ENCODE measurements at places on chromosomes 12 and 14. TPM values are rescaled to one million over a fixed set of nuclear protein-coding genes. Genes with fewer than 3 reads are reported as not detected.

DNA sequence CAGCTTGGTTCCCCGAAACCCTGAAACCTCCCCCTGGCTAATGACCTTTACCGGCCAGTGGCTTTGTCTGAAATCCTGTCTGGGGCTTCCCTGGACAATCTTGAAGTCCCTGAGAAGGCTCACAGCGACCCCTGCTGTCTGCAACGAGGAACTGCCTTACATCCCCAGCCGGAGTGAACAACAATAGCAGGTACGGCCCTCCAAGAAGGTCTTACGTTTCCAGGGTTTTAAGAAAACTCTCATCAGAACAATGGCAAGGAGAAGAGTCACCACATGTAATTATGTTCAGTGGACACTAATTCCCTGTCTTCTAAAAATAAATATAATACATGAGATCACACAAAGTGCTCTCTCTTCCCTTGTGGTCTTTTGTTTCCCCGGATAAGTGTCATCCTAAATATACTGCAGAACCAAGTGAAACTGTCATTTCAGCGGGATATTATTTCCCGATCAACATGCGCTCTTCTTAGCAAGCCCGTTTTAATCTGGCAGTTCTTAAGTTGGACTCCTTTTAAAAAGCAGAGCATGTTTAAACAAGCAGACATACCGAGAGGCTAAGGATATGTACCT lies 53.3 kb downstream of the RBM19 start:
- no peak overlapping the region for H3K4me3 ChIP-seq
- H3K4me1 ChIP-seq: no peaks in the 10 kb centered on the region
- peak; percentile 86 for DNase-seq
- H3K36me3 ChIP-seq: no peaks in the 10 kb centered on the region
- H3K27me3 ChIP-seq: no peaks in the 10 kb centered on the region
- H3K27ac ChIP-seq: no peak overlapping the region

GRCh38 chr12:87991483-87991882 lies 37.7 kb downstream of the C12orf50 start:
- no peaks in the 10 kb centered on the region for H3K4me1 ChIP-seq
- DNase-seq: no peak
- no peak overlapping the region for H3K27ac ChIP-seq
- no peaks in the 10 kb centered on the region for H3K36me3 ChIP-seq

DNA sequence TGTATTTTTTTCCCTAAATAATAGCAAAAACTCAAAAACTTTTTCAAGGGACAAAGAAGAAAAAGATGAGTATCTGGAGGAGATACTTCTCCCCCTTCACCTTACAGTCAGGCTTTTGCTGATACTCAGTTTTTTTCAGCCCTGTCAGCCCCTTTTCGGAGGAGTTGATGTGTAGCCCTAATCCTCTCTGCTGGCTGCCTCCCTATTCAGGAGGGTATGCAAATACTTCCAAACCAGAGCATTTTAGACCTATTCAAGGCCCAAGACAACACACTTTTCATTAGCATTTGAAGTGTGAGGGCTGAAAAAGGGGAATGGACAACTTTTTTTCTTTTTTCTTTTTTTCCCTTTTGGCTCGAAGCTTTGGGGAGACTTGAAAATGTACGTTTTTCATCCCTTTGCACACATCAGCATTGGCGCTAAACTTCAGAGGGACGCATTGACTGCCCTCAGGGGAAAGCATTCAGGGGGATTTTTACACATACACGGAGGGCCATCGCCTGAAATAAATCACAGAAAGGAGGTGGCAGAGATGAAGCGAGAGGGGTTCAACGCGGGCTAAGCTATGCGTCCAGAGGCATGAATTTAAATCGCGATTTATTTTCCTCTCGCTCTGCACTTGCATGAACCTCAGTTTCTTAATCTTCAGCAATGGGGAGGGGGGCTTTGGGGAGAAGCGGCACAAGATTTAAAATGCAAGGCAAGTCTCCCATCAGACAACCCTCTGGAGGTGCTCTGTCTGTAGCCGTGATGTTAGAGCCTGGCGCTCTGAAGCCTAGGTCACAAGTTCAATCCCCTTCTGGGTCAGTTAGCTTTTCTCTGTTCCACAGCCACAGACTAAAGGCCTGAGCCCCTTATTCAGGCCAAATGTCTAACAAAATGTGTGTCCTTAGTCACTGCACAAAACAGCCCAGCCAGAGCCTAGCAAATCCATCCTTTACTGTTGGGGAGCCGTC lies 86.3 kb downstream of the ASCL1 start:
- no peaks in the 10 kb centered on the region for H3K36me3 ChIP-seq
- no peaks in the 10 kb centered on the region for H3K4me1 ChIP-seq
- no peak overlapping the region for H3K4me3 ChIP-seq
- H3K27me3 ChIP-seq: no peaks in the 10 kb centered on the region
- no peak for DNase-seq

The OR4K1 gene
- not detected for polyA plus RNA-seq

DNA sequence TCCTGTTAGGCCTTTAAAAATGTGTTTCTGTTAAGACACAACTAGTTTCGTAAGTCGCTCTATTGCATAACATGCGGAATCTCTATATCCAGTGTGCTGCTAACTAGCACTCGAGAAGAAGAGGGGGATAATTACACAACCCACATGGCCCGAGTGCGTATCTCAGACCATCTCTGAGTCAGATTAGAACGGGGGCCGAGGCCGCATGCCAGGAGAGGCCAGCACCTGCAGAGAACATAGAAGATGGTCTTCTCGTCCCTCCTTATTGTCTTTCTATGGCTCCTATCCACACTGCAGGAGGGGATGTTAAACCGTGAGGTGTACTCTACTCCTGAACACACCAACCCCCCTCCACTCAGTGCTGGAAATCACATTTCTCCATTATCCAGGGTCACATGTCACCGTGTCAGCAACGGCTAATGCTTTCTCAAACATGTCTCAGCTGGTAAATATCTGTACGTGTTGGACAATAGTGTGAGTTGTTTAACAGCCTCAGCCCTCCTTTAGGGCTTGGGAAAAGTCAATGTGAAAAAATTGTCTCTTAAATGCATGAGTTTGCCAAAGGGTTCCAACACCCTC lies 56.3 kb downstream of the CCDC88C start:
- no peaks in the 10 kb centered on the region for H3K27me3 ChIP-seq
- H3K36me3 ChIP-seq: no peaks in the 10 kb centered on the region
- no peak overlapping the region for H3K27ac ChIP-seq
- H3K4me3 ChIP-seq: no peak overlapping the region
- H3K4me1 ChIP-seq: no peaks in the 10 kb centered on the region
- no peak for DNase-seq

The OLR1 gene
- 5.9 TPM for polyA plus RNA-seq

DNA sequence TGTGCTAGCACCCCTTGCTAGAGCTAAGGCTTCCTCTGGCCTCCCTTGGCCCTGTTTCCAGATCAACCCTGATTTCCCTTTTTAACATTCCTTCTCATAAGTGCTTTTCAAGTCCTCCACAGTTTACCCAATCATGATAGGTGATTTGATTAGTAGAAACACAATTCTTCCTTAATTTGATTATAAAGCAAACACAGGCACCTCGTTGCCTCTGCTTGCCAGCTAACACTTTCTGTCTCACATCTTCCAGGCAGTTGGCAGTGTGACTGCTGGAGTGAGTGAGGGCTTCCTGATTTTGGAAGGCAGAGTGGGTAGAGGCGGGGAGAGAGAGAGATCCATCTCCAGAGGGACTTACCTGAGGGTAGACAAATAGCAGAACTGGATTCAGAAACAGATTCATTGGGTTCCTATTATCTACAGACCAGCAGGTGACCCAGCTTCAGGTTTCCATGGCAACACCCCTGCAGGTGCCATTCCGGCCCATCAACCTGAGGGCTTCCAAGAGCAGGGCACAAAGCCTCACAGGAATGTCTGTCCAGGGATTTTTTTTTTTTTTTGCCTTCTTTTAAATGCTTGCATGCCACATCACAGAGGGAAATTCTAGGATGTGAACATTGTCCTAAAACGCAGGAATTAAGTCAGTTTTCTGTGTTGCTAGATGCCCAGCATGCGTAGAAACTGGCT lies 77.7 kb downstream of the PLXNC1 start:
- H3K4me3 ChIP-seq: no peak overlapping the region
- no peaks in the 10 kb centered on the region for H3K27me3 ChIP-seq
- H3K27ac ChIP-seq: no peak overlapping the region
- peaks cover 2% of the 10 kb centered on the region for H3K4me1 ChIP-seq

The NUP107 gene
- polyA plus RNA-seq: 40.3 TPM

DNA sequence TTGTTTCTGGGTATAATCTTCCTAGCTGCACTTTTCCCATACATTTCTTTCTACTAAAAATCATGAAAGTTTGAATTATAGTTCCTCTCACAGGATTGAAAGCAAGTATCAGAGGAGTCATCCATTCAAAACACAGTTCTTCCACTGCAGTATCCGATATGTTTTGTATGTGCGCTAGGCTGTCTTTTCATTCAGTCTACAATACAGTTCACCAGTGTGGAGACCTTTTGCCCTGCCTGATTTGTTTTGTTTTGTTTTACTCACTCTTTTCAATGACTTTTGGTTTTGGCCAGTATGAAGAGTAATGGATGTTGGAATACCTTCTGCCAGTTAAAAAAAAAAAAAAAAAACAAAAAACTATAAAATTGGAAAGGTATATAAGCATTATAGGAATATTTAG lies 91.4 kb downstream of the FGD4 start:
- DNase-seq: no peak
- peaks cover 8% of the 10 kb centered on the region for H3K4me1 ChIP-seq

The KRT6A gene
- 1.5 TPM for polyA plus RNA-seq

The KHNYN gene
- 27.9 TPM for polyA plus RNA-seq

The CDK2 gene
- 19.8 TPM for polyA plus RNA-seq

DNA sequence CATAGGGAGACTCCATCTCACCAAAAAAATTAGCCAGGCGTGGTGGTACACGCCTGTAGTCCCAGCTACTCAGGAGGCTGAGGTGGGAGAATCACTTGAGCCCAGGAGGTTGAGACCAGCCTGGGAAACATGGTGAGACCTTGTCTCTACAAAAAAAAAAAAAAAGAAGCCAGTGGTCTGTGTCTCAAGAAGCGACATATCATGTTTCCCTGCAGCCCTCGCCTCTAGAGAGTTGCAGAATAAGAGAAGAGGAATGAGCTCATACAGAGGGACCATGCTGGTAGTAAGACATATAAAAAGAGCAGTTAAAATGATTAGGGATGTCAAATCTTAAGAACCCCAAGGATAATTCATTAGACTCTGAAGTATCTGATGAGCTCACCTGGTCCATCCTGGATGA lies 39.4 kb upstream of the BICDL1 start:
- H3K36me3 ChIP-seq: no peaks in the 10 kb centered on the region
- H3K4me3 ChIP-seq: no peak overlapping the region
- H3K27ac ChIP-seq: no peak overlapping the region
- H3K27me3 ChIP-seq: no peaks in the 10 kb centered on the region
- no peaks in the 10 kb centered on the region for H3K4me1 ChIP-seq
- no peak for DNase-seq

DNA sequence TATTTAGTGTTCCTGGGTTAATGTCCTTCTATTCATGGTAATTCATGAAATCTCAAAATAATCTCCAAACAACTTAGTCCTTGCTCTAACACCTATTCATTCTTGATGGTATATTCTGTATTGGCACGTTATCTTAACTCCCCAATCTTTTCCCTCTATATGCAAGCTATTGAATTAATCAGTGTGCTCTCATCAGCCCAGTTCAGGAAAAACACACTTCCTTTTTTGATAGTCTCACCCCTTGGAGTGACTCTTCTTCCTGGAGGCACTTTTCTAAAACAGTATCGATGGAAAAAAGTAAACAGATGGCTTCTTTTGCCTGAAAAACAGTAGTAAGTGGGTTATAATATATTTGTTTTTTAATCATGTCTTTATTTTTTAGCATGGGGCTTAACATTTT lies 28.6 kb downstream of the TULP3 start:
- H3K4me1 ChIP-seq: no peaks in the 10 kb centered on the region
- H3K36me3 ChIP-seq: no peaks in the 10 kb centered on the region
- H3K27me3 ChIP-seq: no peaks in the 10 kb centered on the region
- no peak for DNase-seq
- H3K27ac ChIP-seq: no peak overlapping the region
- H3K4me3 ChIP-seq: no peak overlapping the region

The OVCH1 gene
- 1.2 TPM for polyA plus RNA-seq

DNA sequence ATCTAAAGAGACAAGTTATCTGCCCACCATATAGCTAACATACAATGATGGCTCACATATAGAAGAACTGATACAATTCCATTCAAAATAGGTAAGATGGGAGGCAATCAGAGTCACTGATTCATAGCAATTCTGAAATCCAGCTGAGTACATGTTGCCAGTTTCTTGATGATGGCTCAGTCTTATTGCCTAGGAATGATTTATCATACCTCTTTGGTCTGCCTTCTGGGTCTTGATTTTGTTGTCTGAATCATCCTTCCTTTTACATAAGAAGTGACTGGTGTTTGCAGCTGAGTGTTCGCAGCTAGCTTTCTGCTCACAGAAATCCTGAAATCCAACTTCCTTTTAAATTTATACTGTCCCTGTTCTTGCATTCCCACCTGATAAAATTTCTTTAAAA lies 463.2 kb upstream of the MGAT4C start:
- H3K4me3 ChIP-seq: no peak overlapping the region
- H3K4me1 ChIP-seq: no peaks in the 10 kb centered on the region
- no peaks in the 10 kb centered on the region for H3K27me3 ChIP-seq
- no peak overlapping the region for H3K27ac ChIP-seq
- no peak for DNase-seq

The ATXN2 gene
- polyA plus RNA-seq: 61.4 TPM

GRCh38 chr12:70733385-70733784 lies 96.2 kb upstream of the PTPRB start:
- no peak overlapping the region for H3K27ac ChIP-seq
- H3K36me3 ChIP-seq: no peaks in the 10 kb centered on the region
- DNase-seq: peak; percentile 28
- no peak overlapping the region for H3K4me3 ChIP-seq
- H3K4me1 ChIP-seq: no peaks in the 10 kb centered on the region
- H3K27me3 ChIP-seq: no peaks in the 10 kb centered on the region

GRCh38 chr12:58920102-58920960 lies at the start of gene LRIG3:
TSS of gene LRIG3 (minus strand) at chr12:58920504. CDS start at chr12:58920235, 269 bp downstream.
- peak within 1 kb of the TSS; percentile 95 for H3K27ac ChIP-seq
- DNase-seq: peak; percentile 90
- no peaks in the 10 kb centered on the region for H3K36me3 ChIP-seq
- peak within 1 kb of the TSS; percentile 80 for H3K4me3 ChIP-seq
- H3K27me3 ChIP-seq: no peaks in the 10 kb centered on the region

The SCARB1 gene
- polyA plus RNA-seq: 116 TPM

The KRT74 gene
- 2.2 TPM for polyA plus RNA-seq

The ANKRD13A gene
- polyA plus RNA-seq: 156 TPM

The SIX6 gene
- 0.17 TPM for polyA plus RNA-seq

The MANSC4 gene
- 1.1 TPM for polyA plus RNA-seq

The LMNTD1 gene
- 22.9 TPM for polyA plus RNA-seq

All from testis (tissue), 5 donors.